ENCODE measurements at places on chromosomes 4 and X.
A peak's percentile ranks its signal among the peaks of the same experiment; 100 is the strongest.

- DNase-seq, result no peak
These were observed 9.8 kb downstream of the ZIC3 start for GRCh38 chrX:137575596-137576255.

- no peak for DNase-seq
These were observed 58.0 kb upstream of the KLF3 start for GRCh38 chr4:38605753-38606586.

GRCh38 chr4:74624351-74625151 lies 169.8 kb downstream of the BTC start:
- DNase-seq, result no peak

GRCh38 chr4:107654694-107655093 lies 65.3 kb downstream of the PAPSS1 start:
- DNase-seq, result no peak

- no peak for DNase-seq
These were observed 11.7 kb upstream of the MAEA start for GRCh38 chr4:1277667-1278665.

GRCh38 chr4:85928775-85929591 lies 430.9 kb downstream of the MAPK10 start:
- DNase-seq, result no peak

- no peak for DNase-seq
These were observed 416.3 kb downstream of the PCDH10 start for GRCh38 chr4:133565379-133565778.

GRCh38 chrX:23061116-23061515 lies 61.4 kb downstream of the DDX53 start:
- no peak for DNase-seq

- DNase-seq, result no peak
These were observed 219.6 kb upstream of the DIAPH2 start for GRCh38 chrX:96464880-96465558.

- DNase-seq, result no peak
These were observed 467.0 kb downstream of the STIM2 start for GRCh38 chr4:27327421-27328181.

- DNase-seq, result no peak
These were observed 40.5 kb downstream of the NFKB1 start for GRCh38 chr4:102541697-102542096.

DNA sequence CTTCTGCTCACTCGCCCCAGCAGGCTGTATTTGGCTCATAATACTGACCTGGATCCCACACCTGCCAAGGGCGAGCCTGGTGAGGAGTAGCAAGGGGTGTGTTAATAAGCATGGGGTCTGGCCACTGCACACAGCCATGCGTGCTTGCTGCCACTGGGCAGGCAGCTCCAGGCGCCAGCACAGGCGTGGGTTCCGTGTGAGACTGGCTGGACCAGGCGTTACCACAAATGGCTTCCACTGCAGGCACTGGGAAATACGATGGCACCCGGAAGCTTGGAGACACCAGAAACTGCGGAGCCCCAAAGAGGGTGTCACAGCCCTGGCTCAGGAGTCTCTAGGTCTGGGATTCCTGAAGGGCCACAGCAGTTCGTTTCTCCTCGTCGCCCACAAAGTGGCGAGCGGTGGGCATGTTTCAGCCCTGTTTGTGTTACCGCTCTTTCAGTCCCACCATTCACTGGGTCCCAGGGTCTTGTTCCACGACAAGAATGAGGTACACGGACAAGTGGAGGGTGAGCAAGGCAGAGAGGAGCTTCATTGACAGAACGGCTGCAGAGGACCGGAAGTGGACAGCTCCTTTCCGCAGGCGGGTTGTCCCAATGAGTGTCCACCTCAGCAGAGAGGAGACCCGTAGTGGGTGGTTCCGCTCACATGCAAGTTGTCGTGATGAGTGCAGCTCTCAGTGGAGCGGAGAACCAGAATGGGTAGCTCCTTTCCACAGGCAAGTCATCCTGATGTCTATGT lies 428.9 kb downstream of the EPHA5 start:
- DNase-seq, result no peak

GRCh38 chrX:72652082-72652481 lies 62.0 kb downstream of the PHKA1 start:
- DNase-seq, result no peak

DNA sequence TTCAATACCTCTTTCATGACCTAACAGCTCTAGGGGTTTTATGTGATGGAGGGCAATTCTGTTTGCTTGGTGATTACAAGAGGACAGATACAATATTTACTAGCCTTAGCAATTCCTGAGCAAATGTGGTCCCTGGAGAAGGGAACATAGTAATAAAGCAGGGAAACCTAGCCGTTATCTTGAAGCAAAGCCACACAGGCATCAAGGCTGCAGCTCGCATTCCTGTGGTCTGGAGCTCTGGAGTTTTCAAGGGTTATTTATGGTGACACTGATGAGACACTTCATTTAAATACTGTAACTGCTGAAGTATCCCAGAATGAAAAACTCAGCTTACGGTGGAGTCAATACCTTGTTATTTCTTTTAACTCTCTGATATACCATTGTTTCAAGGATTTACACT lies 66.8 kb downstream of the AFF2 start:
- DNase-seq, result no peak

- no peak for DNase-seq
These were observed 17.2 kb downstream of the GPR174 start for GRCh38 chrX:79161655-79162054.

DNA sequence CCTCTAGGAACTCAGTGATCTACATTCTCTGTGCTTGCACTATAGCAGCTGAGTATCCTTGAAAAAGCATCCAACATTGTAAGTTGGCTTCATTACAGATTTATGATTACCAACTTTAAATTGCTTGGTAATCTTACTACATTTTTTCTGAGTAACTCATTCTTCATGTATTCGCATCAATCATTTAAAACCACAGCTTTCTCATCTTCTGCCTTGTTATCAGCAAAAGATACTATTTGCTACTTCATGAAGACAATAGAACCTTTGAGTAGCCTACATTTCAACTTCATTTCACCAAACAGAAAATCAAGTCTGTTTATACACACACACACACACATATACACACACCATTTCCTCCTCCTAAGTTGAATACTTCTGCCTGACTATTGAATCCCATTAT lies 6.2 kb upstream of the DCAF8L2 start:
- DNase-seq, result no peak

DNA sequence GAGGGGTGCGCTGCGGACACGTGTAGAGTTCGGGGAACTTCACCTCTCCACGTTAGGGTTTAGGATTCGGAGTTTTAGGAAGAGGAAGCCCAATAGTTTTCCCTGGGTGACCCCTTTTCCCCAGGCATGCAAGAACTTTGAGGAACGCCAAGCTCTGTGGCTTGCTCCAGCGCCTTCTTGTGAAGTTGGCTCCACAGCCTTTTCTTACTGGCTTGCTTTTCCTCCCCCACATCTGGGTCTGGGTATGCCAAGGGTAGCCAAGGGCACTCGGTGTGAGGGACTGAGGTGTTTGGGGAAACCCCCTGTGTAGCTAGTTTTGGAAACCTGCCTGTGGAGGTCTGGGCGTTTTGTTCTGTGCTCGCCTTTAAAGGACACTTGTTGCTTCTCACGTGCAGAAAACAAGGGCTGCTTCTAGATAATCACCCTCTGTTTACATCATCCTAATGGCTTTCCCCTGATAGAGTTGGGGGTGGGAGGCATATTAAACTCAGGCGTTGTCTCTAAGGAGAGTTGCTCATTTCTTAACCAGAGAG lies 746 bp downstream of the EDNRA start:
- DNase-seq, result no peak

GRCh38 chrX:147183161-147183560 lies 368.6 kb upstream of the CXorf51A start:
- no peak for DNase-seq

- no peak for DNase-seq
These were observed 46.5 kb downstream of the CWH43 start for GRCh38 chr4:49032440-49033161.

DNA sequence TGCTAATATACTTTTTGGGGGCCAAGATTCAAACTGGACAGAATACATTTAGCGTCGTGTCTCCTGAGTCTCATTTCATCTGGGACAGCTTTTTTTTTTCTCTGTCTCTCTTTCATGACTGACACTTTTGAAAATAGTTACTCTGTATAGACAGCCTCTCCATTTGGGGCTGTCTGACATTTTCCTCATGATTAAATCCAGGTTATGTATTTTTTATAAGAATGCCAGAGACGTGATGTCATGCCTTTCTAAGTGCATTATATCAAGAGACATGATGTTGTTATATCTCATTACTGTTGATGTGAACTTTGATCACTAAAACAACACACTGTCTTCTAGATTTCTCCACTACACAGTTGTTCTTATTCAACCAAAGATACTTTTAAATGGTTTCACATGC lies 199.0 kb downstream of the BANK1 start:
- no peak for DNase-seq

- peak; percentile 4 for DNase-seq
These were observed 500 bp downstream of the GAR1 start for GRCh38 chr4:109816082-109816442.

- DNase-seq, result no peak
These were observed 334.4 kb downstream of the DHX15 start for GRCh38 chr4:24249972-24250371.

- no peak for DNase-seq
These were observed 49.6 kb downstream of the STPG2 start for GRCh38 chr4:98093662-98094061.

GRCh38 chr4:121711263-121712000 lies 14.7 kb upstream of the ANXA5 start:
- no peak for DNase-seq

GRCh38 chr4:147651563-147651962 lies 32.4 kb downstream of the PRMT9 start:
- no peak for DNase-seq

- no peak for DNase-seq
These were observed 1.6 kb upstream of the NDST3 start for GRCh38 chr4:118032691-118033090.

- DNase-seq, result no peak
These were observed 85.2 kb downstream of the FHDC1 start for GRCh38 chr4:153021276-153021675.

- no peak for DNase-seq
These were observed 26.5 kb downstream of the TBC1D1 start for GRCh38 chr4:37917388-37917787.

DNA sequence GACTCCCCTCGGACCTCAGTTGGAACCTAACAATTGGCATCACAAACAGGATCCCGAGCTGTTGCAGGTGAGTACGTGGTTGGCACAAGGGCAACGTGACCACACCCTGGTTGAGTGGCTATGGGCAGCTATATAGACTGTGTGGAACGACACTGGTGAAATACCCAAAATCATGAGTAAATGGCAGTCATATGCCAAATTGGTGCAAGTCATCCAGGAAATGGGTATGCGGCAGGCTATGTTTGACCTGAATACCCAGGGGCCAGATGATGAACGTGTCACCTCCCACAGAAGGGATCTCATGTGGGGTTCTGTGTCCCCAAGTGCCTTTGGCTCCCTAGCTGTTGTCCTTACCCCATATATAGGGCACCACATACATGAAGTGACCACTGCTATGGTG lies 53.2 kb upstream of the CCDC149 start:
- no peak for DNase-seq

DNA sequence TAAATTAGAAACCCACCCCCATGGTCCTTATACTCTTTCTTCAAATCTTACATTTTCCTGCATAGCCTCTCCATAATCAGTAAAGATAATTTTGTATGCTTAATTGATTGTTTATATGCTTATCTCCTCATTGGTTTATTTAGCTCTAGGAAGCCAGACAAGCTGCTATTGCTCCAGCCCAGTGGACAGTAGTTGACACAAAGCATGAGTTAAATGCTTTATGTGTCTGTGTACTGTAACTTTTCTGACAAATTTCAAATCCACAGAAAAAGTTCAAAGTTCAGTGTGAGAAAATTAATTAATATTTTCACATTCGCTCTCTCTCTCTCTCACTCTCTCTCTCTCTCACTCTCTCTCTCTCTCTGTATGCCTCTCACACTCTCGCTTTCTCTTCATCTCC lies 181.7 kb downstream of the GABRB1 start:
- DNase-seq, result no peak
